Activated CD8-positive, alpha-beta memory T cell treated with anti-CD3 and anti-CD28 coated beads for 1 hour (primary cell): ENCODE measurements at places on chromosomes 1 and 21.

- no peak for DNase-seq
Measured at GRCh38 chr1:8846263-8846662, 28.8 kb upstream of the RERE start.

DNA sequence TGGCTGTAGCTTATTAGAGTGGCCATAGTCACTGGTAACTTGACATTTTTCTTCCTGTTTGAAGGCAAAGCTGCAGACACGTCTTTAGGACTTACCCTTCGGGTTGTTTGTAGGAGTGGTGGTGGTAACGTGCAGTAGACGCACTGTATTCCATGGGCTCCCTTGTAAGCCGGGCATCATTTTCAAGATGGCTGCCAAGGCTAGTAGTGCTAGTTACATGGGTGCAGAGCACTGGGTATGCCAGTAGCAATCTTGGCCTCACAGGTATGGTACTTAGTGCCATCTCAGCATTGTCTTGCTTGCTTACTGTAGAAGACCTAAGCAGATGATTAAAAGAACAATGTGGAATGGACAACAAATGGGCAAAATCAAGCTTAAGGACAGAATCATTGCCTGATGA lies 1.9 kb downstream of the YBX1 start:
- no peak for DNase-seq

GRCh38 chr1:17161137-17161740 lies 42.0 kb upstream of the PADI2 start:
- no peak for DNase-seq

GRCh38 chr1:17186216-17186909 lies 18.6 kb upstream of the PADI1 start:
- DNase-seq: no peak

DNA sequence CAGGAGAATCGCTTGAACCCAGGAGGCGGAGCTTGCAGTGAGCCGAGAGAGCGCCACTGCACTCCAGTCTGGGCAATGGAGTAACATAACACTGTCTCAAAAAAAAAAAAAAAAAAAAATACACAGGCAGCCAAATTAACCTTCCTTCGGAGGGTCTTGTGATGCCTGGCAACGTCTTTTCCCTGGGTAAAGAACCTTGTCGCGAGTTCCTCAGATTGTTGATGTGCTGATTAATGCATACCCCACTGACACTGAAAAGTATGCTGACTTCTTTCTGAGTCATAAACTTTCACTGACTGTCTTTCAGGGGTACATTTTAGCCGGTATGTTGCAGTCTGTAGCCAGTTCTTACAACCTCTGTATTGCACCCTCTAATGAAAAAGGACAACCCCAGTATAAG lies 95.1 kb upstream of the SOD1 start:
- DNase-seq: no peak

- DNase-seq: no peak
Measured at GRCh38 chr1:159974350-159974965, 20.4 kb upstream of the SLAMF9 start.

- no peak for DNase-seq
Measured at GRCh38 chr1:204945565-204945977, 74.9 kb downstream of the NFASC start.

DNA sequence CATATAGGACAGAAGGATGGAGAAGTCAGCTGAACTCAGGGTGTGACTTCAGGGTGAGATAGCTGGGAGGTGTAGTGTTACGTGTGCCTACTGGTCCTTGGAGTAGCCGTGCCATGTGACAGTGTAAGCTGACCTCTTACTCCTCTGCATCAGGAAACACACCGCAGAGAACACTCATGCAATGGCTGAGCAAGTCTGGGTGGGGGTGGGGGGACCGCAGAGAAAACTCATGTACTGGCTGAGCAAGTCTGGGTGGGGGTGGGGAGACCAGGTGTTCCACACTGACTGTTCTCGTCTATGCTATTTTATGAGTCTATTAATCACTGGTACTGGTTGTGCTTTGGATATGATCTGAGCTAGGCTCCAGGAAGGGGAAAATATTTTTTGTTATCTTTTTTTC lies 233.1 kb downstream of the PAPPA2 start:
- no peak for DNase-seq

GRCh38 chr1:82598812-82599211 lies 798.1 kb downstream of the ADGRL2 start:
- DNase-seq: no peak

GRCh38 chr21:31366825-31367224 lies 22.8 kb upstream of the TIAM1 start:
- no peak for DNase-seq

DNA sequence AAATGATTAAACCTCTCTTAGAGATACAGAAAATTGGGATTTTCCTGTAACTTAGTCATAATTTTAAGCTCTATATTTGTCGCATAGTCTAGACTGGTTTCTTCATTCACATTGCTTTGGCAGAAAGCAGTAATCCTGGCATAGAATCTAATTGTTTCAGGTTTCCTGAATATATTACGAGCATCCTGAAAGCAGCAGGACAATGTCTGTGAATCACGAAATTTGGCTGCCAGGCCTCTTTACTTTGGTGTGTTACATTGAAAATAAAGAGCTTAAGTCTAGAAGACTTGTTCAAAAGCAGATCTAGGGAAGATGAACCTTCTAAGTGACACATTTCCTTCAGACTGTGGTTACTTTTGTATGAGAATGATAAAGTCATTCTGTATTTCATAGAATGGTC lies 72.2 kb downstream of the TDRD5 start:
- DNase-seq: no peak

GRCh38 chr1:119327450-119328155 lies 41.0 kb upstream of the HAO2 start:
- no peak for DNase-seq

GRCh38 chr1:7613851-7614205 lies 157.3 kb upstream of the VAMP3 start:
- DNase-seq: no peak

GRCh38 chr1:154427173-154428139 lies 22.3 kb downstream of the IL6R start:
- DNase-seq: no peak

DNA sequence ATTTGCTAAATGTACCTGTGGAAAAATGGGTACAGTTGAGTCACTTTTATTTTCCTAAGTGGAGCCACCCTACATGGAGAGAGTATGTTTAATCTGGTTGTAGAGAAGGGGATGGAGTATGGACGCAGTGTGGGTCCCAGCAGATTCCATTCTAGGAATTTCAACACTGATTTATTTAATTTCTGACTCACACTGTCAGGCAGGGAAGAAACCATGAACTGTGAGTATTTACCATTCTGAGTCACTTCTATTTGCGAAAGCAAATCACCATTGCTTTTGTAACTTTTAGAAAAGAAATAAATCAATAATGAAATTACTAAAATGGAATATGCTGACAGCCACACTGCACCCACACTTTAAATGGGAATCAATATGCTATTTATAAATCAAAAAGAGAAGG lies 339.0 kb downstream of the DSCAM start:
- DNase-seq: no peak

GRCh38 chr1:15479654-15480347 lies 3.9 kb downstream of the CELA2B start:
- DNase-seq: no peak

DNA sequence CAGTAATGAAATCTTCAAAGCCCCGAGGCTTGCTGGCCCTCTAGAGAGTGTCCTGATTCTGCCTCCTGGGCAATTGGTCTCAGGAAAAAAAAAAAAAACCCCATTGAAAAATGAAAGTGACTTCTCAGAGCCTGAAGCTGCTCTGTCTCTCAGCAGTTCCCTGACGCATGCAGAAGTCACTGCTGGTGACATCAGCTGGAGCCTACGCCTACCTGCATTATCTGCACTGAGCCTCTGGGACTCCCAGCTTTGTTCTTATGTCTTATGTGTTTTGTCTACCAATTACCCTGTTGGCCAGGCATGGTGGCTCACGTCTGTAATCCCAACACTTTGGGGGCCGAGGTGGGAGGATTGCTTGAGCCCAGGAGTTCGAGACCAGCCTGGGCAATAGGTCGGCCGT lies 10.1 kb upstream of the SLC25A33 start:
- DNase-seq: no peak

DNA sequence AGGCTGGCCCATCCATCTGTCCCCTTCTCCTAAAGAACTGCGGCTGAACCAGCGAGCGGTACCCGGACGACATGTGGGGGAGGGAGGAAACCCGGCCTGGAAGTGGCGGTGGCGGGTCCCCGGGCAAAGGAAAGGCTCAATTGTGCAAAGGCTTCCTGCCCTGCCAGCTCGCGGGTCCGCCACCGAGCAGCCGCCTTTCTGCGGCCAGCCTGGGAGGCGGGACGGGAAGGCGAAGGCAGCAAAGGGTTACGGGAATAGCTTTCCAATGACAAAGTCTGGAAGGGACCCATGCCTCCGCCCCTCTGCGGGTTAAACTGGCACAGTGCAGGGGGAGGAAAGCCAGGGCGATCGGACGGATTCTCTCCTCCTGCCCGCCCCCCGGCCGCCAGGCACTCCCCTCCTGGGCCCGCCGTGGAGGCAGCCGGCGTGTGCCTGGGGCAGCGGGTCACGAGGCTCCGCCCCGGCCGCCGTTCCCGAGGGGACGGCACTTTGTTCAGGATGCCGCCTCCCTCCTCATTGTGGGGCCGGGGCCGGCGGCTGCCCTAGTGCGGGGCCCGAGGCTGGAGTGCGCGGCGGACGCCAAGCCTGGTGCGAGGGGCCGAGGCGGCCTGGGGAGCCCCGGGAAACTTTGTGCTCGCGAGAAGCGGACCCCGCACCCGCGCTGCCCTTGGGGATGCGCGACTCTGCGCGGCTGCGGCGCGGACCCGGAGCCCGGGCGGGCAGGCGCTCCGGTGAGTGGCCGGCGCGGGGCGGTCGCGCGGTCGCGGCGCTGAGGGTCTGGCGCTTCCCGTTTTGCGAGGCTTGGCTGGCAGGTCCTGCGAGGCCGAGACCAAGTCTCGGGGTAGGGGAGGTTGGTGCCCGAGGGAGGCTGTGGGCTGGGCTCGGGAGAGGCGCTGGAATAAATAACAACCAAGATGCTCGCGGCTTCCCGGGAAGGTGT lies at the start of gene NAV1:
Gene NAV1, plus strand, starts transcription at position 516 of the 940 bp plus-strand sequence. CDS start 83,758 bp downstream, outside the sequence.
- no peak for DNase-seq

DNA sequence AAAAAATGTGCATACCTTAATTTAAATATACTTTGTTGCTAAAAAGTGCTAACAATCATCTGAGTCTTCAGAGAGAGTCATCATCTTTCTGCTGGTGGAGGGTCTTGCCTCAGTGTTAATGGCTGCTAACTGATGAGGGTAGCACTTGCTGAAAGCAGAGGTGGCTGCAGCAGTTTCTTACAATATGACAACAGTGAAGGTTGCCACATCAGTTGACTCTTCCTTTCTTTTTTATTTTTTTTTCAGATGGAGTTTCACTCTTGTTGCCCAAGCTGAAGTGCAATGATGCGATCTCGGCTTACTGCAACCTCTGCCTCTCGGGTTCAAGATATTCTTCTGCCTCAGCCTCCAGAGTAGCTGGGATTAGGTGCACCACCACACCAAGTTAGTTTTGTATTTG lies 2.6 kb upstream of the CFAP45 start:
- DNase-seq: no peak

DNA sequence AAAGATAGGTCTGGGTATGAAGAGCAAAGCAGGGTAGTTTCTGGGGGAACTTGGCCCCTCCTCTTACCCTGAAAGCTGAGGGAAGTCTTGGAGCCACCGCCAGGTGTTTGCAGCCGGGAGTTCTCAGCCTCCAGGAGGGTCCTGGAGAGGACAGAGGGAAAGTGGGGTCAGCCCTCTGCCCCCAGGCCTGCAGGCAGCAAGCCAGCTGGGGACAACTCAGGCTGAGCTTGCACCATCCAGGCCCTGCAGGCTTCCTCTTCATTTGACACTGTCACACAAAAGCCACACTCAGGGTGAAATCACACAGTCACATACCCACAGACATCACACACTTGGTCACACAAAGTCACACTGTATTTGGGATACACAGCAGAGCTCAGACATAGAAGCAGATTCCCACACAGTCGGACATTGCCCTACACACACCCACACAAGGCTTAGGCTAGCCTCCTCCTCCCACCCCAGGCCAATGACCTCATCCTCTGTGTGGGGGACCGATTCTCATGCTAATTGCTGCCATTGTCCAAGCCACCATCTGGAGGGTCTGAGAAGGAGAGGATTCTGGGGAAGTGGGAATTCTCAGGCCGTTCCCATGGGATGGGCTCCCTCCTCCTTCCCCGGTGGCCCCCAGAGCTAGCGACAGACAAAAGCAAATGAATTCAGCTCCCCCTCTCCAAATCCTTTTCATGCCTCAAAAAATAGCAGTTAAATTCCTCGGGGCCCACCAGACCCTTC lies 3.7 kb downstream of the NES start:
- no peak for DNase-seq

DNA sequence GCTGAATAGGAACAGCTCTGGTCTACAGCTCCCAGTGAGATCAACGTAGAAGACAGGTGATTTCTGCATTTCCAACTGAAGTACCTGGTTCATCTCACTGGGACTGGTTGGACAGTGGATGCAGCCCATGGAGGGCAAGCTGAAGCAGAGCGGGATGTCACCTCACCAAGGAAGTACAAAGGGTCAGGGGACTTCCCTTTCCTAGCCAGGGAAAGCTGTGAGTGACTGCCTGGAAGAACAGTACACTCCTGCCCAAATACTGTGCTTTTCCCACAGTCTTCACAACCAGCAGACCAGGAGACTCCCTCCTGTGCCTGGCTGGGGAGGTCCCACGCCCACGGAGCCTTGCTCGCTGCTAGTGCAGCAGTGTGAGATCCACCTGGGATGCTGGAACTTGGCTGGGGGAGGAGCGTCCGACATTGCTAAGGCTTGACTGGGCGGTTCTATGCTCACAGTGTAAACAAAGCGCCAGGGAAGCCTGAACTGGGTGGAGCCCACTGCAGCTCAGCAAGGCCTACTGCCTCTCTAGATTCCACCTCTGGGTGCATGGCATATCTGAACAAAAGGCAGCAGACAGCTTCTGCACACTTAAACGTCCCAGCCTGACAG lies 14.7 kb downstream of the CR1L start:
- DNase-seq: no peak

GRCh38 chr1:28240024-28240423 lies 4.1 kb downstream of the ATP5IF1 start:
- no peak for DNase-seq

- no peak for DNase-seq
Measured at GRCh38 chr1:197041486-197042353, 25.3 kb downstream of the F13B start.

GRCh38 chr1:2202843-2203601 lies 8.4 kb upstream of the FAAP20 start:
- DNase-seq: no peak

- DNase-seq: no peak
Measured at GRCh38 chr1:218872928-218873327, 300.8 kb upstream of the LYPLAL1 start.

- no peak for DNase-seq
Measured at GRCh38 chr1:189606795-189607476, 870.7 kb downstream of the BRINP3 start.

- DNase-seq: no peak
Measured at GRCh38 chr1:67645495-67646144, 39.4 kb upstream of the GADD45A start.
